ENCODE measurements at places on chromosomes 7 and 10.

GRCh38 chr10:86940677-86941076 lies 16.7 kb downstream of the MMRN2 start:
- DNase-seq = no peak
- no peaks in the 10 kb centered on the region for H3K4me1 ChIP-seq
- no peak overlapping the region for H3K27ac ChIP-seq
- no peaks in the 10 kb centered on the region for H3K27me3 ChIP-seq

DNA sequence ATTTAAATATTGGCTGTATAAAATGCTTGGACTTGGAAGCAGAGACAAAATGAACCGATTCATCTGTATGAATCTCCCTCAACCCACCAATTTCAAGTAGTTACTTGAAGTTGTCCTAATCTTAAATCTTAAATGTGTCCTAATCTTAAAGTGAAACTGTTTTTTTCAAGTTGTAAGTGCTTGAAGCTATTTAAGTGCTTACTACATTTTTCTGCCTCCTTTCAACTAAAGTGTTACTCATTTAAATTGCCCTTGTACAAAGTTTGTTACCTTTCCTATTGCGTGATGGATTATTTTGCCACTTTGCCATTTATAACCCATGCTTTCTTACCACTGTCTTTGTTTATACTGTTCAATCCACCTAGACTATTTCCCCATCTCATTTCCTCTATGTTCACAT lies 2.8 kb downstream of the BCAP29 start:
- peaks cover 7% of the 10 kb centered on the region for H3K36me3 ChIP-seq
- no peak overlapping the region for H3K27ac ChIP-seq
- peaks cover 20% of the 10 kb centered on the region for H3K4me1 ChIP-seq
- H3K4me3 ChIP-seq = no peak overlapping the region

DNA sequence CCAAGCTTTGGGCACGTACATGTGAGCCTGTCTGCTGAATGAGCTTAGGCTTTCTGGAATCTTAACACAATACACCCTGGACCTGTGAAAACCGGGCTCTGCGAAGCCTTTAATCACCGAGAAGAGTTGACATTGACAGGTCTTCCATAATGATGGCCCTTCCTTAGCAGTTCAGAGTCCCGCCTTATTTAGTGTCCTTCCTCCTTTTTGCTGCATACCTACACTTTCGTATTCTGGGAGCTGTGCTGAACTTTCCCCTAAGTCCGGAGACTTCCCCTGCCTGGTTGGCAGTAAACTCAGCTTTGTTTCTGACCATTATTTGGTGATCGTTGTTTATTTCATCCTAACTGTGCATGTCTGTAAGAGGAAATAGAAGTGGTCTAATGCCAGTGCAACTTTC lies 212.0 kb downstream of the CAMK1D start:
- peaks cover 8% of the 10 kb centered on the region for H3K36me3 ChIP-seq
- no peaks in the 10 kb centered on the region for H3K27me3 ChIP-seq
- peak overlapping the region; percentile 97 for H3K27ac ChIP-seq
- no peak for DNase-seq
- H3K4me1 ChIP-seq = peaks cover 74% of the 10 kb centered on the region
- H3K4me3 ChIP-seq = no peak overlapping the region

DNA sequence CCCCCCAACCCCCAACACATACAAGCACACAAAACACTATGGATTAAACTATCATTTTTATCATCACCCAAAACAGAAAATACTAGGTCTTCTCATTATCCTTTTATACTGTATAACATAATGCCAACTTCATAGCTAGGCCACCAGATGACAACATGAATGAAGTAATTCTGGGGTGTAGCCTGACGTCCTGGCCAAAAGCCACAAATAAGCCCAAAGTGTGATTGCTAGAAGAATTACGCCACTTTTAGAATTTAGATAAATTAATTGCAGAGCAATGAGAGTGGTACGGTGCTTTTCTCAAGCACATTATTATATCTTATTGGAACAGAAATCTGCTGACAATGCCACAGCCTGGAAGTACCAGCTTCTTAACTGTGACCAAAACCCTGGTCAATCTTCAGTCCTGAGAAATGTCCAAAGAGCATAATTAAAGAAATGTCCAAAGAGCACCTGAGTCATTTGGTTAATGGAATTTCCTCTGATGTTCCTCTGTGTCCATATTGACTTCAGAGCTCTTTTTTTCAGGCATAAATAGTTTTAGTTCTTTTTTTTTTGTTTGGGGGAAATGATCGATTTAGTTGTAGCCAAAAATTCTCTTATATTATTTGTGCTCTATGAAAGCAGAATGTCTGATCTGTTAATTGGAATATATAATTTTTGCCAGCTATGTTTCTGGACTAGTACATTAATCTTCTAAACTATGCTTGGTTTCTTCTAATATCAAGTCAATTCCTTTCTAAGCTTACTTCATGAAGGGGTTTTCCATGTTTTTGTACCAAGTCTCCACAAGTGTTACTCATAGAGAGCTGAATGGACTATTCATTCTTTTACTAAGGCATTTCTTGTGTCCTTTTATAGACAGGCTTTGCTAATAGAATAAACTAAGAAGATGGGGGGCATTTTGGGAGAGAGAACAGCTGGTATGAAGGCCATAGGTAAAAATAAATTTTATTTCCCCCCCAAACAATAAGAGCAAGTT lies 233.4 kb upstream of the SLC26A5 start:
- DNase-seq = no peak
- no peak overlapping the region for H3K4me3 ChIP-seq
- peaks cover 5% of the 10 kb centered on the region for H3K27me3 ChIP-seq
- no peak overlapping the region for H3K27ac ChIP-seq

- H3K27ac ChIP-seq = no peak overlapping the region
- H3K27me3 ChIP-seq = no peaks in the 10 kb centered on the region
- DNase-seq = peak; percentile 49
- H3K36me3 ChIP-seq = no peaks in the 10 kb centered on the region
Observed at GRCh38 chr7:1510780-1511154, 6.6 kb upstream of the INTS1 start.

DNA sequence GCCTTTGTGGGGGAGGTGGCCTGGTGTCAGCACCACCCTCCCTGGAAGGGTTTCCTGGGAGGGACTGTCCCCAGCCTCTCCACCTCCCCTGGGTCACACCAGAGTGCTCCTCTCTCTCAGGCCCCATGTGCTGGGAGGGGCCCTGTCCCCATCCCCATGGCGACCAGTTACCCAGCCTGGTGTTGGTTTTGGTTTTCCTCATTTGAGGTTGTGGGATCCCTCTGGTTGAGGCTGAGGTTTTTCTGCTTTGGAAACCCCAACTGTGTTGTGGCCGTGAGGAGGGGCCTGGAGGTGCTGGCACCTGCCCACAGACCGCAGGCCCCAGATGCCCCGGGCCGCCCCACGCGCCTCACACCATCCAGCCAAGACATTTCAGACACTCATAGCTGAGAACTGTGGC lies 106.3 kb downstream of the GRK5 start:
- peak overlapping the region; percentile 80 for H3K27ac ChIP-seq
- H3K4me1 ChIP-seq = peaks cover 79% of the 10 kb centered on the region
- no peaks in the 10 kb centered on the region for H3K27me3 ChIP-seq
- DNase-seq = peak; percentile 82
- peak overlapping the region; percentile 84 for H3K4me3 ChIP-seq

DNA sequence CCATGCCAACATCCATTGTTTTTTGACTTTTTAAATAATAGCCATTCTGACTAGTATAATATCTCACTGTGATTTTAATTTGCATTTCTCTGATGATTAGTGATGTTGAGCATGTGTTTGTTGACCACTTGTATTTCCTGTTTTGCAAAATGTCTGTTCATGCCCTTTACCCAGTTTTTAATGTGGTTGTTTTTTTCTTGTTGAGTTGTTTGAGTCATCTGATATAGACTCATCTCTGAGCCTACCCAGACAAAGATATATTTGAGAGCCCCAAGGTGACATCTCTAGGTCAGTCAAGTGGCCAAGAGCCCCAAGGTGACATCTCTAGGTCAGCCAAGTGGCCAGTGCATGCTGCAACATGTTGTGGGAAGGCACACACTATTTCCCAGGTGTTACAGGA lies 224.7 kb downstream of the HECW1 start:
- DNase-seq = no peak
- no peak overlapping the region for H3K4me3 ChIP-seq
- no peak overlapping the region for H3K27ac ChIP-seq
- no peaks in the 10 kb centered on the region for H3K36me3 ChIP-seq
- H3K27me3 ChIP-seq = peaks cover 11% of the 10 kb centered on the region
- H3K4me1 ChIP-seq = no peaks in the 10 kb centered on the region

DNA sequence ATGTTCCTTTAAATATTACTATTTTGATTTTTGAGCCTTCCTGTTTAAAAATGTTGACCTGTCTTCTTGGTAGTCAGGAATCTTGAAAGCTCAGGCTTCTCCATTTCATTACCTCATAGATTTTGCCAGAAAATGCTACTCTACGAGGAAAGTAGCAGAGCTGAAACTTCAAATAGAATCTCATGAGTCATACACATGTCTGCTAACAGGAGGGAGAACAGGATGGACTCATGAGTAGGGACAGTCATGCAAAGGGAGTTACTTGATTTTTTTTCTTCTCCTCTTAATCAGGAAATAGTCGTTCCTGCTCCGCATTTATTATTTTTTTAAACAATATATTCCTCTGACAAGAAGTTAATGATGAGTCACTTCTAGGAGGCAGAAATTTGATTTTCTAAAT lies 37.0 kb upstream of the MINDY3 start:
- H3K36me3 ChIP-seq = no peaks in the 10 kb centered on the region
- peaks cover 39% of the 10 kb centered on the region for H3K27me3 ChIP-seq
- DNase-seq = no peak
- H3K4me1 ChIP-seq = no peaks in the 10 kb centered on the region

DNA sequence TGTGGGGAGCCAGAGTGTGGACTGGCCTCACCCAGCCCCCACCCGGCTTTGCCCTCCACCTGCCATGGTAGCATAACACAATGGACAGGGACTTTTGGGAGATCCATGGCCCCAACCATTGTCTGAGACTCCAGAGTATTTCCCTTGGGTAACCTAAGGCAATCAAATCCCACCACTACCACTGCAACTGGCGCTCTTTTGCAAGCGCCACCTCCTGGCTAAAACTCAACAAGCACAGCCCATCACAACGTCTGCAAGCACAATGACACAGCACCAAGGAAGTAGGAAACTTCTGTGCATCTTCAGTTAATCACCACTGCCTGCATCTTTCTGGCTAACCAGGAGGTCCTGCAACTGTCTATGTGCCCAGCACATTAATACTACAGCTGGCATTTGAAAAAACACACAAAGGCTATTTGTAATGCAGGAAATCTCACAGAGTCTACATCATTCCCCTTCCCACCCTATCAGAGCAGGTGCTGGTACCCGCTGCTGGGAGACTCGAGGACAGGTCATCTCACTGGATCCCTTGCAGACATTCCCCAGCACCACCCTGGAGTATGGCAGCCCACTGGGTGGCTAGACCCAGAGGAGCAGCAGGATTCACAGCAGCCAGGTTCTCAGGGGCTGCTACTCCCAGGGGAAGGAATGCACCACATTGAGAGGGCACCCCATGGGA lies 27.7 kb downstream of the ANKRD26 start:
- peaks cover 8% of the 10 kb centered on the region for H3K4me1 ChIP-seq
- peaks cover 68% of the 10 kb centered on the region for H3K36me3 ChIP-seq
- no peak overlapping the region for H3K4me3 ChIP-seq
- no peak for DNase-seq
- no peaks in the 10 kb centered on the region for H3K27me3 ChIP-seq

Measured in naive B cell (primary cell).